ENCODE measurements at places on chromosomes 6 and 20. TPM values are rescaled to one million over a fixed set of nuclear protein-coding genes. Genes with fewer than 3 reads are reported as not detected.

DNA sequence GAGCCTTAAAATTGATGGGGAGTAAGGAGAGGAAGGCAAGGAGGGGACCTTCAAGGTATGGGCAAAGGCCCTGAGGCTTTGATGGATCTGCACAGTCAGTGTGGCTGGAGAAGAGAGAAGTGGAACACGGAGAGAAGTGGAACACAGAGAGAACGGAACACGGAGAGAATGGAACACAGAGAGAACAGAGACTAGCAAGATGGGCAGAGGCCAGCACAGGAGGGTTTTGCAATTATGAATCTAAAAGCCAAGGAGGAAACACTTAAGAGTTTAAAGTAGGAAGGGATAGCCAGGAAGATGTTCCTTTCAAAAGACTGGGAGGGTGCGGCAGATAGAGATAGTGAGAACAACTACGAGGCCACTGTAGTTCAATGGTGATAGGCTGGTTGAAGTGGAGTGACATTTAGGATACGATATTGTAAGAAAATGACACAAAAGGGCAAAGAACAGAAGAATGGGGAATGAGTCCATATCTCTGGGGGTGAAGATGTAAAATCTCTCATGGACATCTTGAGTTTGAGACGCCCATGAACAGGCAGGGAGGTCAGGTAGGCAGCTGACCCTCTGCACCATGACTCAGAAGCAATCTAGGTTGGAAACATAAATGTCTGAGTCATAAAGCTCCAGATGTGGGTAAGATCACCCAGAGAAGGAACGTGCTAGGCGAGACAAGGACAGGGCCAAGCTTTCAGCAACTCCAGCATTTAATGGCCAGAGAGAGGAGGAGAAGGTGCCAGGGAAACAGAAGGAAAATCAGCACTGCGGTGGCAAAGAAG is 25.4 kb downstream of the ZMYND8 start:
- peak; percentile 37 for DNase-seq

DNA sequence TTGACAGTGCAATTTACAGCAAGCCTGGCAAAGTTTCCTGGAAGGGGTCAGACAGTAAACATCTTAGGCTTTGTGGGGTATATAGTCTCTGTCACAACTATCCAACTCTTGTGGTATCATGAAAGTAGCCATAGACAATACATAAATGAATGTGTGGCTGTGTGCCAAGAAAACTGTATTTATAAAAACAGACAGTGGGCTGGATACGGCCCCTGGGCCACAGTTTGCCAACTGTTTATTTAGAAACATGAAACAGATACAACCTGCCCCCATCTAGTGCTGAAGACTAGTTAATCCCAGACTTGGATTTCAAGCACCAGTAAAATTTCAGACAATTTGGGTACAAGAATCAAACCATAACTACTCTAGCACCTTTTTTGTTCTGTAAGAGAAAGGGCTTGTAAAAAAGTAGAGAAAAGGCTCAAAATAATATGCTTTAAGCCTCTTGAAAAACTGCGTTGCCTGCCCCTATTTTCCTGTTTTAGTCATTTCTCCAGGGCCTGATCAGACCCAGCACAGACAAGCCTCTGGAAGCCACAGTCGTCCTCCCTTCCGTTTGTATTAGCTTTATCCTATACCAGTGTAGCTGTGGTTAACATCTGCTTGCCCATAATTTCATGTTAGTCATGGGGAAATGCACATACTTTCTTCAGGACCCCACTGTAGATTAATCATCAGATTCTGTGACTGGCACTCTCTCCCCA is 30.8 kb downstream of the JAG1 start:
- no peak for DNase-seq

GRCh38 chr20:56392881-56393482 is 537 bp downstream of the CSTF1 start:
- DNase-seq = no peak

- DNase-seq = no peak
These were observed 136.3 kb downstream of the KIF13A start for GRCh38 chr6:17851001-17851719.

DNA sequence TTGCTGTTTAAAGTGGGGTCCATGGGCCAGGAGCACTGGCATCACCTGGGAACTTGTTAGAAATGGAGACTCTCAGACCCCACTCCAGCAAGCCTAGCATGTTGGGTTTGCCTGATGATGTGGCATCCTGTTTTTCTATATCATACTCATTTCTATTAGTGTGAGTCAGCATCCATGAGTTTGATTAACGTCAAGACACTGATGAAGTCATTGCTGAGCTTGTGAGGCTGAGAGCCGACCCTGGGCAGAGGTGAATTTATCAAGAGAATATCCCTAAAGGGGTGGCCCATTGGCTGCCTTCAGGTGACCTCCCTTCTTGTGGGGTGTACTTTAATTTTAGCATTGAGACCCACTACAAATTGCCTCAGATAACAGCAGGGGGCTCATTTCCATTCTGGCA is 43.4 kb upstream of the RNF144B start:
- DNase-seq = no peak

DNA sequence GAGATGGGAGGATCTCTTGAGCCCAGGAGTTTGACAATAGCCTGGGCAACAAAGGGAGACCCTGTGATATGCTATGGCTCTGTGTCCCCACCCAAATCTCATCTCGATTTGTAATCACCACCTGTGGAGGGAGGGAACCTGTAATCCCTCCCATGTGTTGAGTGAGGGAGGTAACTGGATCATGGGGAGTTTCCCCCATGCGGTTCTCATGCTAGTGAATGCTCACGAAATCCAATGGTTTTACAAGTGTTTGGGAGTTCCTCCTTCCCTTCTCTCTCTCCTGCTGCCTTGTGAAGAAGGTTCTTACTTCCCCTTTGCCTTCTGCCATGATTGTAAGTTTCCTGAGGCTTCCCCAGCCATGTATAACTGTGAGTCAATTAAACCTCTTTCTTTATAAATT is 3.4 kb downstream of the NUDT3 start:
- no peak for DNase-seq

DNA sequence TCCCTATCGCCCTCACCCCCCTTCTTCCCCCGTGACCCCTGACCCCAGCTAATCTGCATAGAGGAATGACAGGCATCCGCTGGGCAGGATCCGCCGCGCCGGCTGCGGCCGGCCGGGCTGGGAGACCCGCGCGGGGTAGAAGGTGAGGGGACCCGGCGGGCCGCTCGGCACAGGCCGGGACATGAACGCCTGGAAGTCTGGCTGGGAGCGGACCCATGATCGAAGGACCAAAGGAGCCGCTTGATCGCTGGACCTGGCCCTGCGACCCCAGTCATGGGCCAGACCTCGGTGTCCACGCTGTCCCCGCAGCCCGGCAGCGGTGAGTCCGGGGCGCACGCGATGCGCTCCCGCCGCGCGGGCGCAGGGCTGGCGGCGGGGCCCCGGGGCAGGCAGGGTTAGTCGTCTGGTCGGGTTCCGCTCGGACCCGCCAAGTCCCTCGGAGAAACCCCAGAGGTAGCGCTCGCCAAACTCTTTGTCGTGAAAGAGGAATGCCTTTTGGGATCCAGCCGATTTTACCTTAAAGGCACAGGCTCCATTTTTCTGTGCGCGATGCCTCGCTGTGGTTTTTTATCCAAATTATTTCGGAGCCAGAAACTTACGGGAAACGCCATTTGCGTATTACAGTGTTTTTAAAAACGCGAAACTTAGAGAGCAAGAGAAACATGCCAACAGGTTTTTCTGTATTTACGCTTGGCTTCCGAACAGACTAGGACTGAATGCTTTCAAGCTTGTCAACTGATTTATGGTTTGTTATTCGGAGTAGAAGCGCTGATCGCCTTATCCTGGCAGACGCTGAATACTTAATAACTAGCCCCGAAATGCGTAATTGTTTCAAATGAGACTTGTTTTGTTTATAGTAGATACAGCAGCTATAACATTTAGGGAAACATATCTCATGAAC is at the start of gene PHACTR2:
Gene PHACTR2 (plus strand): TSS at position 75 of the 901 bp plus-strand sequence. CDS start 199 bp downstream, at position 274.
- peak; percentile 73 for DNase-seq

DNA sequence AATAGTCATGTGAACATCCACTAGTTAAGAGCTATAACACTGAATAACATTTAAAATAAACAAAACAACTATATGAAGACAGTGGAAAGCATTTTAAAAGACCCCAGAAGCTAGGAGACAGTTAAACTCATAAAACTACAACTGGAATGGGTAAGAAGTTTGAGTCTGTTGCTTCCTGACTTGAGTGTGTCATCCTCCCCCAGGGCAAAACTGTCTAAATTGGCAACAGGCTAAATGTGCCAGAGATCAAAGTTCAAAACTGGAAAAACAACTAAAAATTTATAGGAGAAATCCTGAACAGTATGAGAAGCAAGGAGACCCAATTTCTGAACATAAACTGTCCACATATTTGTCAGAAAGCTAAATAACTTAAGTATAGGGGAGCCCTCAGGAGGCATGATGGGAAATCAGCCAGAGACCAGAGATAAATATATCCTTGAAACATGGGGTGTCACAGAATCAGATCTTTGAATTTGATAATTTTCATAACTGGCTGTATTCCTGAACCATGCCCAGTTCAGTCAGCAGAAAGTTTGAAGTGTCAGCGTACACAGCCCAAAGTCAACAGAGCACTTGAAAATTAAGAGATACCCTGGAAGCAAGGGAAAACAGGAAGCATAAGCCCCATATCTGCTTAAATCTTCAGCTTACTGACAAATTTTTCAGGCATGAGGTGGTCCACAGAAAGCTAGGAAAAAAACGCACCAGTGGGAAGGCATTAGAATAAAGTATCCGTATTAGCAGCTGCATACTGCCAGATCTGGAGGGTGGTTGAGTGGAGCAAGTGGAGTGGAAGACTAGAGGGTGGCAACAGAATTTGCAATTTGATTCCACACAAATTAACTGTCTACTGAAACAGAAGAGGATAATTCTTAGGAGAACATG is 516.1 kb upstream of the MAN1A1 start:
- DNase-seq = no peak

The OTOR gene
- not detected for total RNA-seq

The MOCS1 gene
- total RNA-seq = 9.6 TPM

The DEFB129 gene
- not detected for total RNA-seq

The RGS17 gene
- 0.25 TPM for total RNA-seq

The MICB gene
- 5.6 TPM for total RNA-seq

The GSTA3 gene
- not detected for total RNA-seq

The C6orf52 gene
- 0.99 TPM for total RNA-seq

The GMPR gene
- 4.7 TPM for total RNA-seq

The HIVEP1 gene
- total RNA-seq = 22.2 TPM

Data from colonic mucosa (tissue), 4 donors.